ENCODE measurements at places on chromosomes 2 and 18.

DNA sequence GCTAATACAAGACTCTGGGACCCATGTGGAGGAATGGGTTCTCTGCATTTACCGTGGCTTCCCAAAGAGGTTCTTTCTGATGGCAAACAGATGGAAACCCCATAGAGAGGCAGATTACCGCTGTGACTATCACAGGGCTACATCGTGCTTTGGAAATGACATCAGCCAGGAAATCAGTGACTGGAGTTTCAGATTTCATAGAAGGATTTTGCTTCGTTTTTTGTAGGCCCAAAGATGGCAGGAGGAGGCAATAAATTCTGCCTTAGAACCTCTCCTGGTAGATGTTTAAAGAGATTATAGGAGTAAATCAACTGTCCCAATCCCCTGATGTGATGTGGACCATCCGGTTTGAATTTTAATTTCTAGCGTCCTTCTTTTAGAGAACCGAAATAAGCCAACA is 214.1 kb downstream of the AGPS start:
- DNase-seq, result peak; percentile 23

- DNase-seq, result no peak
Observed at GRCh38 chr18:6409933-6410332, 4.8 kb downstream of the L3MBTL4 start.

DNA sequence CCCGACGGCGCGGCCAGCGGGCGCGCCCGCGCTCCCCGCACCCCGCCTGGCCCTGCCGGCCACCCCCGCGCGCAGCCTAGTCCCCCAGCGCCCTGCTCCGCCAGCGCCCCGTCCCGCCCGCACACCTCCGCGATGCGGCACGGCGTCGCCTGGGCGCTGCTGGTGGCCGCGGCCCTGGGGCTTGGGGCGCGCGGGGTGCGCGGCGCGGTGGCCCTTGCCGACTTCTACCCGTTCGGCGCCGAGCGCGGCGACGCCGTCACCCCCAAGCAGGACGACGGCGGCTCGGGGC is 232 bp downstream of the SNED1 start:
- peak; percentile 53 for DNase-seq

DNA sequence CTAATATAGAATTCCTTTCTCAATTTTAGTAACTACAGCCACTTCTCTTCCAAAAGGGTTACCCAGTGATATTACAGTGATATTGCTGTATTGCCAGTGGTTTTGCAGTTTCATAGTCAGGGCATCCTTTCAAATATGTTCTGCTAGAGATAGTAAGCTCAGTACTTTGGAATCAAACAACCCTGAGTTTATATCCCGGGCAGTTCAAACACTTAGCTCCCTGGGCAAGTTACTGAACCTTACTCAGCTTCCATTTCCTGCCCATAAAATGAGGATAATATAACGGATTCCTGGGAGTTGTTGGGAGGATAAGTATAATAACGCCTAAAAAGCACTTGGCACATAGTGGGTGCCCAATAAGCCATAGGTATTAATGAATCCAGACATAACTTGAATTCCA is 212.6 kb upstream of the PARD3B start:
- no peak for DNase-seq

GRCh38 chr2:237600205-237600846 is 9.8 kb upstream of the RAB17 start:
- no peak for DNase-seq

DNA sequence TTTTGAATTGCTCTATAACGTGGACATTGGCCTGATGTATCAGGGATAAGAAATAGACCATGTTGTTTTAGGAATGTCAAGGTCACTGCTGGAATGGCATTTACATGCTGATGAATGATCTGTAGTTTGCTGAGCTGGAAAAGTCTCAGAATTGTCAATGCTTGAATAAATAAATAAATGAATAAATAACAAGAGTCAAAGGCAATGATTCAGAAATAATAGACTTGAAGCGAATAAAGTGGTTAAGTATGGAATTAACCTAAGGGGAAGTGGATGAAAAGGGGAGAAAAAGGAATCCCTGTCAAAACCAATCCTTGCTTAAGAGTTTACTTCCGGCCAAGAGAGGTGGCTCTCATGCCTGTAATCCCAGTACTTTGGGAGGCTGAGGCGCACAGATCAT is 1620.0 kb downstream of the SUCLG1 start:
- DNase-seq, result no peak

- no peak for DNase-seq
Observed at GRCh38 chr2:47697000-47697601, 85.8 kb upstream of the MSH6 start.

GRCh38 chr2:201116959-201117734 is 1.2 kb downstream of the CFLAR start:
- DNase-seq, result peak; percentile 86

DNA sequence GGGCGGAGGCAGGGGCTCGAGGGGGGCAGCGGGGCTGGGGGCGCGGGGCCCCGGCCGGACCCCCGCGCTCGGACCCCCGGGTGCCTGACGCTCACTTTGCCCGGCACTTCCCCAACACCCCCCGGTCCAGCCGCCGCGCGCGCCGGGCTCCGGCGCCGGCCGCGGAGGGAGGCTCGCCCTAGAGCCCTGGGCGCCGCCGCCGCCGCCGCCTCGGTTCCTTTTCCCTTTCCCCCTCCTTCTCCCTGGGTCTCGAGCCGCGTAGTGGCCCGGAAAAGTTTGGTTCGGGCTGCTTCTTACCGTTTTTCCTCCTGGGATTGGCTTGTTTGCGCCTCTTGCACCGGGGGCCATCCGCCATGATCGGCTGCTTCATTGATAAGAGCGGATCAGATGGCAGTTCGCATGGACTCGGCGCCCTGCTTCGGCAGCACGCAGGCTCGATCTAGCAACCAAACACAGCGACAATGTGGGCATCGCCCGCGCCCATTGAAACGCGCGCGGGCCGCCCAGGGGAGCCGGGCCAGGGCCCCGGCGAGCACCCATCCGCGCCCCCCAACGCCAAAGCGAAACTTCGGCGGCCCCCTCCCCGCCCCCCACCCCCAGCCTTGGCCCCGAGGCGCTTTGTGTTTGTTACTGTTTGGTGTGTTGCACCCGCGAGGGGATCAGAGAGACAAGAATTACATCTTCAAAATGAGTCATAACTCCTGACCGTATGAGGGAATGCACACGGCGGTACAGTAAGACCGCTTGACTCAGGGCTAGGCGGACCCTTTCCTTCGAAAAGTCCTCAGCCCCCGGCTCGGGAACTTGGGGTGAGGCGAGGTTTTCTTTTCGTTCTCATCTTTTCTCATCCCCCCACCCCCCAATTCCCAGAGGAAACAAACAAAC is 2.7 kb downstream of the ZEB2 start:
- DNase-seq, result peak; percentile 84

GRCh38 chr2:149021271-149021719 is 17.2 kb upstream of the LYPD6B start:
- no peak for DNase-seq

- DNase-seq, result no peak
Observed at GRCh38 chr2:11325961-11326676, 18.3 kb downstream of the ROCK2 start.

DNA sequence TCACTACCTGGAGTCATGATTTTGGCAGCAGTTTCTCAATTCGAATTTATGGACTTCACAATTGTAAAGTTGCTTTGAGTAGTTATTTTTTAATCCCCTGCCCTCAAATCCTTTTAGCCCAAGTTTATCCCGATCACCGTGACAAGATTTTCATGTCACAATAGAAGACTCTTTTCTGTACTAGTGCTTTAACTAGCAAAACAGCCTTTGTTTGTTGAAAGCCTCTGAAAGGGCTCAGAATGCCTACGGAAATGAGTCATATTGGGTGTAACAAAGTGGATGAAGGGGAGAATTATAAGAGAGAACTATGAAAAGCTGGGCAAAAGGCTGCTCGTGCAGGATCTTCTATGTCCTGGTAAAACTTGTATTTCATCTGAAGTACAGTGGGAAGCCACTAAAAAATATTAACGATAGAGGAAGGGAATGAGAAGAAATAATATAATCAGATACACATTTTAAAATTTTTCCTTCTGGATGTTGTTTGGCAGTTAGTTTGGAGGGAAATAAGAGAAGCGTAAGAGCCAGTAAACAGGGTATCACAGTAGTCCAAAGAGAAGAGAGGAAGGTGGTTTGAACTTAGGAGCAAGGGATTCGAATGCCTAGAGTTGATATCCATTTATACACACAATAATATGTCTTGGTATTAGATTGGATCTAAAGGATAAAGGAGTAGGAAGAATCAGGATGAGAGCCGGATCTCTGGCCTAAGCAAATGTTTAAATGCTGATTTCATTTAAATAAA is 114.9 kb downstream of the GALNT13 start:
- no peak for DNase-seq

GRCh38 chr2:20164061-20164733 is 60.7 kb downstream of the SDC1 start:
- no peak for DNase-seq

DNA sequence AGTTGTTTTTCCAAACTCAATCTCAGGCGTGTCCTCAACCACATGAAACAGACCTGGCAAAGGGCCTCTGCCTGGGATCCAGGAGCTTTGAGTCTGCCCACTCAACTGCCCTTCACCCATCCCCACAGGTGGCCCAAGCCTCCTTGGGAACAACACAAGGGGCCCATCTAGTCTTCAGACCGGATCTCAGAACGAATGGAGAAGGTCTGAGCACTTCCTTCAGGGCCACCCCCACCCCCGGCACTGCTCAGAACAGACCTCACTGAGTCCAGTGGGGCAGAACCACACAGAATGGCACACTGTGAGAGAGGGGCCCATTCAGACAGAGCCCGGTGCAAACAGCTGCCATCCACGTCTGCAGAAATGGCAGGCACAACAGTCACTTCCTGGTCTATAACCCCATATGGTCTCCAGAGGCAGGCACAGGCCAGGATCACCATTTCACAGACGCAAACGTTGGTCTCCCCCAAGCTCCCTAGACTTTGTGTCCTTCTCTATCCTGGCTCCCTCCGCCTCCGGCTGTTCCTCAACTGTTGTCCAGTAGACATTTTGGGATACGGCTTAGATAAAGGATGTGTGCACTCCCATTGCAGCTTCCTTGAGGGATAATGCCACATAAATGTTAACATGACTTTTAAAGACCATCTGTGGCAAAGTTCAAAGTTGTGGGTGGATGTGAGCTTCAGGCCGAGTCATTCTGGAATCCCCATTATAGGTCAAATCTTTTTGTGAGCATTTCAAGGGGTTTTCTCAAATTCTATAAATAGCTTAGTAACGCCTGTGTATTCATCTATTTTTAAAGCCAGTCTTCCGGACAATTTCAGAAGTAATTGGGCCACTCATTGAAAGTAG is 149.7 kb downstream of the SMAD7 start:
- DNase-seq, result no peak

DNA sequence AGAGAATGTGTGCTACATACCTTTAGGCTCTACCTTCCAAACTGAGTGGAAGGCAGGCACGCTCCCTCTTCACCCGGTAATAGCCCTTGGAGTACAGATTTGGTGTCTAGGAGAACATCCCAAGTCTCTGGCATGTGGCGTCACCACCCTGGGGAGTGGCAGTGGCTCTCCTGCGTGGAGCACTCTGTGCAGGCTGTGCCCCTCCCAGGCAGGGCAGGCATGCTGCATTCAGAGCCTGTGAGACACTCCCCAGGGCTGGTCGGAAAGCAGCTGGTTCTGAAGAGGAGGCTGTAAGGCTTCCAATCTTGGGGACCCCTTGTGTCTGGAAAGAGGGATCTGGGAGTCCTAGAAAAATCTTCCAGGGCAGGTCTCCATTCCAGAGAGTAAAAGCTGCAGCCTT is 193.3 kb downstream of the ANKRD30B start:
- DNase-seq, result no peak

DNA sequence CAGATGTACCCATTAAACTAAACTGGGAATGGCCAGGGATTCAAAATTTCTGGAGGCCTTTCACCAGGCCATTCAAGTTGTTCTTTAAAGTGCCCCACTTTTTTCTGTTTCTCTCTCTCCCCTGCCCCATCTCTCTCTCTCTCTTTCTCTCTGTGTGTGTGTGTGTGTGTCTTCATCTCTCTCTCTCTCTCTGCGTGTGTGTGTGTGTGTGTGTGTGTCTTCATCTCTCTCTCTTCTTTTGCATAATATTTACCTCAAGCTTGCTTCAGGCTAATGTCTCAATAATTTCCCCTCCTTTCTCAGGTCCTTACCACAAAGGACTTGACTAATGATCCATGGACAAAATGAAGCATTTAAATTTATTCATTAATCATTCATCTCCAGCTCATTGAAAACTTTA is 164.2 kb upstream of the KLHL14 start:
- DNase-seq, result peak; percentile 13

DNA sequence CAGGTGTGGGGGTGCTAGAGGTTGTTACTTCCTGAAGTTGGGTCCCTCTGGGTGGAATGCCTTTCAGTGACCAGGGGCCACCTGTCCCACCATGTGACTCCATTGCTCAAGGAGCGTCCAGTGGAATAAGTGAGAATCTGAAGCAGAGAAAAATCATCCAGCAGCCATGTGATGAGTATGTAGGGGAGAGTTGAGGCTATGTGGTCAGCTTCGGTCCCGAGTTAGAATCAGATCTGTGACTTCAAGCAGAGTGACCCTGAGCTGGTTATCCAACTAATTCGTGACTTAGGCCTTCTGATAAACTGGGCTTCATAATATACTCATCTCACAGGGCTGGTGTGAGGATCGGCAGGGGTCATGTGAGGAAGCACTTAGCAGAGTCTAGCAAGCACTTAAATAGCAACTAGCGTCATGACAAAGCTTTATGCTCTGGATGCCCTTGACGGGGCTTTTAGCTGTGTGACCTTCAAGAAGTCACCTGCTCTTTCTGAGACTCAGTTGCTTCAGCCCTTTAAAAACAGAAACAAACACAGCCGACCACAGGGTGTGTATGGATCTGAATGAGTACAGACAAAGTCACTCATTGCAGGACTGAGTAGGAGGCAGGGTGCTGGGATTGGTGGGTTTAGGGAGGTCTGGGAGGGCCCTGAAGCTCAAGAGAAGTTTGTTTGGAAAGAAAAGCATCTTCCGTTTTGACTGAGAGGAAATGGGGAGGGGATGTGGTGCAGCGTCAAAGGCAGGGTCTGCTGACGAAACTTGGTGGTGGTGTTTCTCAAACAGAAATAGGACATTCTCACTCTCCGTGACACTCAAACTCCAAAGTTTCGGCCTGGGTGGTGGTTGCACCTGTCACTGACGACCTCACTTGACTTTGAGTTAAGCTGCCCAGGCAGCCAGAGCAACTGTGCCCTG is 264.0 kb upstream of the CXCR4 start:
- DNase-seq, result no peak

- DNase-seq, result no peak
Observed at GRCh38 chr2:28975671-28976070, 5.4 kb upstream of the TOGARAM2 start.

DNA sequence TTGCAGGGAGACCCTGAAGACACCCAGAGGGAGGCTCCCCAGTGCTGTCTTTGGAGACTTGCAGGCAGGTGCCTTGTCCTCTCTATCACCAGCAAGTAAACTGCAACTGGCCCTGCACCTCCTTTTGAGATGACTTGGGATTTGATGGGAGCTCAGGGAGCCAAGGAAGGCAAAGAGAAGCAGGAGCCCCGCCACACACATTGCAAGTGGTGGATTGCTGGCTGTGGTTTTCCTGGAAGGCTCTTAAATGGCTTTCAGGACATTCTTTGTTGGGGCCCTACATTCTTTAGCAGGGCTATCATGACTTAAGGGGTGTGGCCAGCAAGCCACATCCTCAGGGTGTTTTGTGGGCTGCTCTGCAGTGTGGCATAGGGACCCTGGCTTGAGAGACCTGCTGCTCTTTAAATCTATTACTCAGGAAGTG is 39.9 kb upstream of the CDC42EP3 start:
- DNase-seq, result no peak

Data from right kidney (tissue), 9 donors.